ENCODE measurements at places on chromosomes 13 and 19.

DNA sequence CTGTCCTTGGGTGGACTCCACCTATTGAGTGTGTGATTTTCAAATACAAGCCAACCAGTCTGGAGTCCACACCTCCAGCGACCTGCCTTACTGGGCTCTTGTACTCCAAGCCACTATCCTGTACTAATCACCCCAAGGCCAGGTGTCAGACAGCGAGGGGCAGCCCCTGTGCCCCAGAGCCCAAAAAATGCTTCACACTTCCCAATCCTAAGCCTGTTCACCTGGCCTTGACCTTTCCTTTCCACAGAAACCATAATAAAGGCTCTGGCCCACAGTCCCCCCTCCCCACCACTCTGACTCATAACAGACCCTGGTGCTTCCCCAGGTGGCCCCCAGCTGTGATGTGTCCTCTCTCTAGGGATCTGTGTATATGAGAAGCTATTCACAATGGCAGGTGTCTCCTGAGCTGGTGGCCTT, 3.9 kb downstream of the CD209 start:
- DNase-seq = no peak

DNA sequence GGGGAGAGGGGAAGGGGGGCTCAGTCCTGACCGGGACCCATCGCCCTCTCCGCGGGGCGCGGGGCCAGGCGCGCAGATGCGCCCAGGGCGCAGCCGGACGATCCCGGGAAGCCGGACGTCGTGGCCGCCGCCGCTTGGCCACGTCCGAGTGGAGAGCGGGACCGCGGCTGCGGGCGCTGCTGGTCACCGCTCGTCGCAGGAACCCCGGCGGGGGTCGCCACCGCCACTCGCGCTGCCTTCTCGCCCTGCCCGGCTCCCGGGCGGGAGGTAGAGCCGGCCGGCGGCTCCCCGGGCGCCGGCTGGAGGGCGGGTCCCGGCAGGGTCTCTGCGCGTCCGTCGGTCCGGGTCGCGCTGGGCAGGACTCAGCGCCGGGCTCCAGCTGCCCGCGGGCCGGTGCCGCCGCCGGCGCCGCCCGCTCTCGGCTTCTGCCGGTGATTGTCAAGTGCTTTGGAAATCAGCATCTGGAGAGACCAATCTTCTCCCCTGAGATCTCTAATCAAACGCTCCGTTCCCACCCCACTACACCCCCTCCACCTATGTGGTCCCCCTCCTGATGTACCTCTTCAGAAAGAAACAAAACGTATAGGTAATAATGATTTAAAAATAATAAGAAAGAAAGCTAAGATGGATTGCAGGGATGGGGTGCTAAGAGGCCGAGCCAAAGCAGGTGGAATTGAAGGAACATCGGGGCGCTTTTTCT, 464.4 kb downstream of the ITGBL1 start:
- no peak for DNase-seq

- no peak for DNase-seq
These were observed 77.7 kb upstream of the PRR20A start for GRCh38 chr13:57063007-57063406.

- DNase-seq = peak; percentile 96
These were observed 3.3 kb upstream of the RPL36 start for GRCh38 chr19:5686647-5687359.

DNA sequence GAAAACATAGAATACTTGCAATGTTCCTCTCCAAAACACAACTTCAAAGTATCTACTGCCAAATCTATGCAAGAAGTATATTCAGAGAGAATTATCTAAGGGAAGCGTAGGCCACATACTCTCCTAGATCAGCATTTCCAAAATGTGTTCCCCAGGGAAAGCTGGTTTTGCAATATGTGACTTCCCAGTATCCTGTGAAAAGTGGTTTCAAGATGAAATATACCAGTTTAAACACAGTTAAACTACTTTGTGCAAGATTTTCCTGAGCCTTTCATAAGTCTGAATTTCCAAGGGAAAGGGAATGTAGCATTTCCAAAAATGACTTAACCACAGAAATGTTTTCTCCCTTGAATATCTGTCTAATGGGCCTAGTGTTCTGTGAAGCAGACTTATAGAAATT, 7.6 kb downstream of the STARD13 start:
- DNase-seq = no peak

- DNase-seq = no peak
These were observed 9.8 kb upstream of the LGALS16 start for GRCh38 chr19:39645800-39646411.

GRCh38 chr19:1067341-1067957, 482 bp downstream of the ARHGAP45 start:
- no peak for DNase-seq

GRCh38 chr13:99809926-99810325, 161.6 kb downstream of the ZIC5 start:
- DNase-seq = no peak

DNA sequence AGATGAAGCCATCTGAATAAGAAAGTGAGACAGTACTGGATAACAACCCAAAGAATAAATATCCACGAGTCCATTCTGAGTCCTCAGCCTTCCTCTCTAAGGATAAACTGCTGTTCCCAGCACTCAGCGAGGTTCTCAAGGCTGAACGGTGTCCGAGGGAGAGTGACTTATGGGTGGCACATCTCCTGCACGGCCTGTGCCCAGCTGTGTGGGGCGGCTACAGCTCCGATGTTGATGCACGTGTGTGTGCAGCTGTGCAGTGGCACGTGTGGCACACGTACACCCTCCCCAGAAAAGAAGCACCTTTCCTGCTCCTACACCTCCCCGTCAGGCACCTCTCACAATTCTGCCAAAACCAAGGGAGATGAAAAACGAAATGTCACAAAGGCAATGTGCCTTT, 45.0 kb downstream of the RAB20 start:
- no peak for DNase-seq

GRCh38 chr19:30916238-30916637, 433.0 kb downstream of the TSHZ3 start:
- no peak for DNase-seq

DNA sequence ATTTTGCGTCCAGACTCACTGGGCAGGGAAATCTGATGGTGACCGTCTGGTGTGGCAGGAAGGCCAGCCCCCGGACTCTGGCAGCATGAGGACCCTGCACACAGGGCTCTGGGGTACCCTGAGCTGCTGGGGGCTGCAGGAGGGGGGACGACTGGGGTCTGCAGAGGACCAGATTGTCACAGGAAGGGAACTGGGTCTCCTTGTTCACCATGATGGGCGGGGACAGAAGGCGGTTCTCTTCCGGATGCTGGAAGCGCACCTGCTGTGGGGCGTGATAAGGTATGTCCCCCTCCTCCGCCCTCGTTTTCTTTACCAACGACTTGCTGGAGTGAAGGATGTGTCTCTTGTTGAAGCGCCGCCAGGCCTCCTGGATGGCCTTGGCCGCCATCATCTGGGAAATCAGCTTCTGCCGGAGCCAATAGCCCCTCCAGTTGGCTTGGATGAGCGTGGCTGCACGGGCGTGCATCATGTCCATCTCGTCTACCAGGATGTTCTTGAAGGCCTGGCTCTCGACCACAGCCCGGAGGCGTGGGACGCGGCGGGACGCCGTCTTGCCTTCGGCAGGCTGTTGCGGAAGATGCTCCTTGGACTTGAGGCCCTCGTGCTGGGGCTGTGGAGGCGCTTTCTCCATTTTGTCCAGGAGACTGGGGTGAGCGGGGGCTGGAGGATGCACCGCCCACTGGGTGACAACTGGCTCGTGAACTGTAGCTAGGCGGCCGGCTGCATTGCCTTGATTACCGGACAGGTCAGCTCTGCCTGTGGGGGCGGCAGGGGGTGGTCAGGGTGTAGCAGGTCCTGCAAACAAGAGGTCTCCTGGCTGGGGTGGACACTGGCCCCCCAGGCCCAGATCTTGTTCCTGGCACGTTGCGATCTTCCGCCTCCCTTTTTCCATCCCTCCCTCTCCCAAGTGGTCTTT, 7.2 kb downstream of the IQCN start:
- DNase-seq = no peak

DNA sequence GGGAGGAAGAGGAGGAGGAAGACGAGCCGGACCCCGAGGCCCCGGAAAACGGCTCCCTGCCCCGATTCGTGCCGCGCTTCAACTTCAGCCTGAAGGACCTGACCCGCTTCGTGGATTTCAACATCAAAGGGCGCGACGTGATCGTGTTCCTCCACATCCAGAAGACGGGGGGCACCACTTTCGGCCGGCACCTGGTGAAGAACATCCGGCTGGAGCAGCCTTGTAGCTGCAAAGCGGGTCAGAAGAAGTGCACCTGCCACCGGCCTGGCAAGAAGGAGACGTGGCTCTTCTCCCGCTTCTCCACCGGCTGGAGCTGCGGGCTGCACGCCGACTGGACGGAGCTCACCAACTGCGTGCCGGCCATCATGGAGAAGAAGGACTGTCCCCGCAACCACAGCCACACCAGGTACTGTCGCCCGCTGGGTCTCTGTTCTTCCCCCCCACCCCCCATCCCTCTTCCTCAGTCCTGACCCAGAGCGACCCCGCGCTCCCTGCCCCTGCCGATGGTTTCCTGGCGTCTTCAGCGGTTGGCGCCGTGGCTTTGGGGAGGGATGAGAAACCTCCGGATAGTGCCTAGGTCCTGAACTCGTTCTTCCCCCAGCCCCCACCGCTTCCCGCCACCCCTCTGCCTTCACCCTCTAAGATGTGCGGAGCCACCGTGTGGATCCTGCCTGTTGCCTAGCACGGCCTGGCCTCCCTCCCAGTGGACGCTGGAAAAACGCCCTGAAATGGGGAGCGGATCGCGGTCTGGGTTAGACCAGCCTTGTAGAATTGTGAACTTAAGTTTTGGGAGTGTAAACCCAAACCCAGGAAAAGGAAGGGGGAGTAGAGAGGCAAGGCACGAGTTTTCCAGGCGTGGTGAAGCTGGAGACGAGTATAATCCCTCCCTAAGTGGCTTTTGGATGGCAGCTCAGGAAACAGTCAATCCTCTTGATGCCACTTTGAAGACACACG, 1.5 kb downstream of the HS6ST3 start:
- DNase-seq = no peak

DNA sequence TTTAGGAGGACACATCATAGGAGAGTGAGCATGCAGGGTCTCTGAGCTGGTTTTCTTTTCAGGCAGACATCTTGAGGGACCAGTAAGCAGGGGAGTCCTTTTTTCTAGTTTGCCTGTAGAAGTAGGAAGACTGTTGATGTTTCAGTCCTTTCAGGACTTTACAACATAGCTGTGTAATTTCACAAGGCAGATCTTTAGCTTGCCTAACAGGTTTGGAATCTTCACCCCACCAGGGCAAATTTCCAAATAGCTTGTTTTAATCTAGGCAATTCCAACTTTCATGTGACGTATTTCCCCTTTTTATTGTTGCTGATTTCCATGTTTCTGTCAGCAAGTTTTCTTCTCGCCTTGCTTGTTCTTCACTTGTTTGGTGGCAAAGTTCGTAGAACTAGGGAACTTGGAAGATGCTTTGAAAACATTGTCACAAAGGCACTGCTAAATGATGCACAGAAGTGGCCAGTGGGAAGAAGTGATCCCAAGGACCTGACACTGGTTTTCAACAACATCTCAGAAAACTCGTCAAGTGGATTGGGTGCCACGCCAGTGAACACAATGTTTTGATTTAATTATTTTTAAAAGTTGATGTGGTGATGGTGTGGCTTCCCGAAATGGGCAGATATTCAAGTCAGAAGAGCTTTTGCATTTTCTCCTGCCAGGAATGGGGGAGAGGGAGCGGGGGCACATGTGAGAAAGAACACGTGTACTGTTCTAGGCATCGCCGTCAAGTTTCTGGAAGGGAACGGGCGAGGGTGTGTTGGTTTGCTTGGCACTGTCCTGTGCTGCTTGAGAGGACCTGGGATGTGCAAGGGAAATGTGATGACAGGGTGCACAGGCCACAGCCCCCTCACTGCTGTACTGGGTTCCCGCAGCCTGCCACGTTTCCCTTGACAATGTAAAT, 418.6 kb downstream of the OXGR1 start:
- no peak for DNase-seq

- no peak for DNase-seq
These were observed 187.7 kb downstream of the RAP2A start for GRCh38 chr13:97621631-97622030.

- no peak for DNase-seq
These were observed 247.7 kb upstream of the IRS2 start for GRCh38 chr13:110034031-110034549.

GRCh38 chr13:69264362-69265334, 843.0 kb upstream of the ATXN8OS start:
- DNase-seq = no peak

GRCh38 chr13:78168981-78169380, 250.3 kb upstream of the EDNRB start:
- no peak for DNase-seq

GRCh38 chr19:46606681-46607447, 5.7 kb downstream of the CALM3 start:
- no peak for DNase-seq

GRCh38 chr13:29513002-29513980, 82.2 kb downstream of the SLC7A1 start:
- DNase-seq = no peak

GRCh38 chr13:51804295-51805172, 571 bp upstream of the DHRS12 start:
- no peak for DNase-seq

GRCh38 chr19:47023448-47023794, 3.8 kb downstream of the NPAS1 start:
- no peak for DNase-seq

- DNase-seq = no peak
These were observed 24.4 kb upstream of the GPR12 start for GRCh38 chr13:26784704-26785639.

DNA sequence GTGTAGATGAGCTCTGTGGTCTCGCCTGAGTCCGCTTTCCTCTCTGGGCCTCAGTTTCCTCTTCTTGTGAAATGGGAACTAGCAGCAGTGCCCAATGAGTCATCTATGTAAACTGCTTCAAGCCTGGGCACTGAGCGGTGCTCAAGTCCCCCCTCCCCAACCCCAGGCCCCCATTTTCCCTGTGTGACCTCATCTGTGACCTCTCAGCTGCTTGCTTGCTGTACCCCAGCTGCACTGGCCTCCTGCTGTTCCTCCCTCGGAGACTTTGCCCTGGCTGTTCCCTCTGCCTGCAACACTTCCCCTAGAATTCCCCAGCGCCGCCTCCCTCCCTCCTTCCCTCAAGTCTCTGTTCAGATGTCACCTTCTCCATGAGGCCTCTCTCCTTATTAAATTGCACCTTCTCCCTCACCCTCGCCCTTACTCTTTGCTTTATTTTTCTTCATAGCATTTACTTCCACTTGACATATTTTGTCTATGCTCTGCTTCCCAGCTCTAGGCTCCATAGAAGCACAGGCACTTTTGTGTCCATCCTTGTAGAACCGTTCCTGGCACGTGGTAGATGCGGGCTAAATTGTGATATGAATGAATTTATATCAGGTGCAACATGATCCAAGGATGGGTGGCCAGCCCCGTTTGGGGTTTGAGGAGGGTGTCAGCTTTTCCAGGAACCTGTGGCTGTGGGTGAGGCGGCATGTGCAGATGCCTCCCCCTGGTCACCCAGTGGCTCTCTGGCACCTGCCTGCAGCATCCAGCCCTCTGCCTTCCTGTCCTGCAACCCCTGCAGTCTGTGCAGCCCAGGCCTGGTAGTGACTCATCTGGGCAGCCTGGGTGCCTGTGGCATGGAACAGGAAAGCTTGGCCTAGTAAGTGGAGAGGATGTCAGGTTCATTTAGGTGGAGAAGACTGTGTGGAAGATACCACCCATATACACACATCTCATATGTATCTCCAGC, 26.3 kb downstream of the SIPA1L3 start:
- peak; percentile 79 for DNase-seq
